ENCODE measurements at places on chromosomes 3 and 15.

DNA sequence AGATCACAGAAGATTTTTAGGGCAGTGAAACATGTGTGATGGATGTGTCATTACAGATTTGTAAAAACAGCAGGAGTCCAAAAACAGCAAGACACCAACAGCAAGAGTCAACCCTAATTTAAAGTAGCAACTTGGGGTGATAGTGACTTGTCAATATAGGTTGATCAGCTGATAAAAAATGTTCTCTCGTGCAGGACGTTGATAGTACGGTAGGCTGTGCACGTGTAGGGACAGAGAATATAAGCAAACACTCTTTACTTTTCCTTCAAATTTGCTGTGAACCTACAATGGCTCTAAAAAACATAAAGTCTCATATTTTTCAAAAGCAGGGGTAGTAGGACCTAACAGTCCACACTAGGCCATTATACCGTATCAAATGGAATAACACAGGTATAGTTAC lies 120.8 kb downstream of the STAG1 start:
- DNase-seq: peak; percentile 12

- no peak for DNase-seq
Measured at GRCh38 chr15:81910355-81911021, 135.3 kb downstream of the MEX3B start.

DNA sequence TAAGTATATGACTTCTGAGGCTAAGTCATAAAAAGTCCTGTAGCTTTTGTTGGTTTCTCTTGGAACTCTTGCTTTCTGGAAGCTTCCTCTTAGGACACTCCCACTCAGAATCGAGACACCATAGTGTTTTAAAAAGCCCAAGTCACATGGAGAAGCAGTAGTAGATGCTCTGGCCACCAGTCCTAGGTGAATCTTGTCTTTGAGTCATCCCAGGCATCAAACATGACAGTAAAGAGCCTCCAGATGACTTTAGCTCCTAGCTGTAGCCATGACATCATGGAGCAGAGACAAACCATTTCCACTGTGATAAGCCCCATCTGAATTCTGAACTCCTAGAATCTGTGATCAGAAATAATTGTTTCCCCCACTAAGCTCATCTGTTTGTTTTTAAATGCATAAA lies 42.1 kb downstream of the ISL2 start:
- no peak for DNase-seq

- no peak for DNase-seq
Measured at GRCh38 chr15:85439996-85440395, 59.6 kb downstream of the AKAP13 start.

GRCh38 chr3:196207159-196207832 lies 3.9 kb downstream of the ZDHHC19 start:
- DNase-seq: no peak

DNA sequence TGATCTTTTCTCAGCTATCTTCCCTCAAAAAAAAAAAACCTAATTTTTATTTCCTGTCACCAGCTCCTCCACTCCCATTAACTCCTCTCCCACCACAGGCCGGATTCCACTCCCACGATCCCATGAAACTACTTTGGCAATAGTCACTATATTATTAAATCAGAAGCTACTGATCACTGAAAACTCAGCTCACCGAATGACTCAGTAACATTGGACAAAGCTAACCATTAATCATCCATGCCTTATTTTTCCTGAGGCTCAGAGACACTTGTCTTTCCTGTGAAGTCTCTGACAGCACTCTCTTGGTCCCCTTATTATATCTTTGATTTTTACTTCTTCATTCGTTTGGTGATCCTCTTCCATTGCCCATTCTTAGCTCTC lies 260.2 kb downstream of the CGGBP1 start:
- DNase-seq: no peak
